ENCODE measurements at places on chromosomes 11 and 22. TPM values are rescaled to one million over a fixed set of nuclear protein-coding genes. Genes with fewer than 3 reads are reported as not detected.

- no peaks in the 10 kb centered on the region for H3K4me1 ChIP-seq
- no peak for DNase-seq
- no peaks in the 10 kb centered on the region for H3K27me3 ChIP-seq
Measured at GRCh38 chr22:17303840-17304779, 65.2 kb upstream of the CECR2 start.

GRCh38 chr11:120432056-120433018 is 79.2 kb upstream of the GRIK4 start:
- peaks cover 34% of the 10 kb centered on the region for H3K36me3 ChIP-seq
- H3K27ac ChIP-seq, result peak overlapping the region; percentile 56
- DNase-seq, result no peak
- H3K4me3 ChIP-seq, result no peak overlapping the region
- peaks cover 19% of the 10 kb centered on the region for H3K4me1 ChIP-seq

DNA sequence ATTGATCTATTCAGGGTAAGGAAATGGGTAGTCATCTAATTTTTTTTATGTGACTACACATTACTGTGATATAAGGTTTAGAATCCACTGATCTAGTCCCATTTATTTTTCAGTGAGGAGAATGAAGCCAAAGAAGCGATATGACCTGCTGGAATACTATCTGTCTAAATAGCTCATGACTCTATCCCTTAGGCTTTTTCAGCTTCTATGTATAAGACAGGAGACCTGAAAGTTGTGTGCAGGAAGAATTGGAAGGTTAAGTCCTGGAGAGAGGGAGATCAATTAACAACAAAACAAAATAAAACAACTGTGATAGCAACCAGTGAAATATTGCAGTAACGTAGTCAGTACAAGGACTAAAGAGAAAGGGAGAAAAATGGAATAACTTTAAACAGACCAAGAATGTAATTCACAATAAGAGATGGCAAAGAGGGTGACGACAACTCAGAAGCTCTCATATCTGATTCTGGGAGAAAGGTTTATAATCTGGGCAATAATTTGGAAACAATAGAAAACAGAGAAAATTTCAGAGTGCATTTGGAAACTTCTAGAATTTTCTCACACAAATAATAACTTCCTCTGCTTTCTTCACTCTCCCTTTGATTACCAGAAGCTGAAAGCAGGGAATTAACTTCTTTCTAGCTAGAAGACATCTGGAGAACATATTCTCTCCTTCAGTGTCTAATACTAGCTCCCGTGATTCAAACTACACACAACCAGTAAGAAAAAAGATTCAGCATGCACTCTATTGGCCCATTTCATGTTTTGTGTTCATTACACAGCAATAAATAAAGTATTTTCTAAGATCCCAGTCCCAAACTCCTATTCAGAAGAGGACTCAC is 19.2 kb upstream of the CASP12 start:
- DNase-seq, result no peak
- H3K36me3 ChIP-seq, result no peaks in the 10 kb centered on the region
- no peaks in the 10 kb centered on the region for H3K27me3 ChIP-seq

GRCh38 chr11:77699425-77699824 is 61.8 kb upstream of the CLNS1A start:
- H3K4me1 ChIP-seq, result no peaks in the 10 kb centered on the region
- no peak overlapping the region for H3K27ac ChIP-seq
- DNase-seq, result no peak
- H3K27me3 ChIP-seq, result no peaks in the 10 kb centered on the region

The ANO3 gene
- total RNA-seq, result not detected

- DNase-seq, result no peak
- no peaks in the 10 kb centered on the region for H3K36me3 ChIP-seq
- no peak overlapping the region for H3K27ac ChIP-seq
- H3K27me3 ChIP-seq, result no peaks in the 10 kb centered on the region
- H3K4me3 ChIP-seq, result no peak overlapping the region
- no peaks in the 10 kb centered on the region for H3K4me1 ChIP-seq
Measured at GRCh38 chr11:19426756-19427403, 186.1 kb upstream of the E2F8 start.

The TRIOBP gene
- total RNA-seq, result 150 TPM

DNA sequence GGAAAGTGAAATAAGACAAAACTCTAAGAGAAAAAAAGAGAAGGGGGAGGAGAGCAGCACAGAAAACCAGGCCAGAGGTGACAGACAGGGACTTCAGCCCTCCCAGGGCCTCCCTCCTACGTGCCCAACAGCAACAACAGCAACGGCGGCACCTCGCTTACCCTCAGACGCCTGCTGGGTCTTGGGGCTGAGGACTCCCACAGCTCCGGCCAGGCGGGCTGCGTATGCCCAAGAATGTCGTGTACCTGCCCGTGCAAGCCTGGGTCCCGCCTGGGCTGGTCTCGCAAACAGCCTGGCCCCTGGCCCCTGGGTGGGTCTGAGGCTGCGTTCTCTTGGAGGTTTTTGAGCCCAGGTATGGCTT is 30.5 kb downstream of the ARAP1 start:
- no peak for DNase-seq
- H3K4me1 ChIP-seq, result peaks cover 88% of the 10 kb centered on the region
- peak overlapping the region; percentile 73 for H3K4me3 ChIP-seq
- H3K27ac ChIP-seq, result peak overlapping the region; percentile 85
- no peaks in the 10 kb centered on the region for H3K36me3 ChIP-seq

The CD3D gene
- total RNA-seq, result not detected

DNA sequence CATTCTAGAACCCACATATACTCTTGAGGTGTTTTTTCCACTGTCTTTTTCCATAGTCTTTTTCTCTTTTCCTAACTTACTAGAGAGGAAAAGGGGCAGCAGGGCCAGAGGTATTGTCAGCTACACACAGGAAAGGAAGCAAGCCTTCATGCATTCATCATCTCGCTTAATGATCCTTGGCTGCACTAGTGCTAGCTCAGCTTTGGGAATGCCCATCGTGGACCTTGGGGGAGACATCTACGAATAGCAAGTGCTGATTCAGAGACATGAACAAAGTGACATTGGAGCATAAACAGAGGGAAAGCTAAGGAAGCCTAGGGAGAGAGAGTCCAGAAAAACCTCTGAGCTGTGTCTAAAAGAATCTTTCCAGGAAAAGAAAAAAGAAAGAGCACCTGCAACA is 466.3 kb upstream of the ARHGAP42 start:
- H3K27ac ChIP-seq, result no peak overlapping the region
- H3K27me3 ChIP-seq, result no peaks in the 10 kb centered on the region
- no peaks in the 10 kb centered on the region for H3K36me3 ChIP-seq
- no peak overlapping the region for H3K4me3 ChIP-seq
- H3K4me1 ChIP-seq, result peaks cover 4% of the 10 kb centered on the region

DNA sequence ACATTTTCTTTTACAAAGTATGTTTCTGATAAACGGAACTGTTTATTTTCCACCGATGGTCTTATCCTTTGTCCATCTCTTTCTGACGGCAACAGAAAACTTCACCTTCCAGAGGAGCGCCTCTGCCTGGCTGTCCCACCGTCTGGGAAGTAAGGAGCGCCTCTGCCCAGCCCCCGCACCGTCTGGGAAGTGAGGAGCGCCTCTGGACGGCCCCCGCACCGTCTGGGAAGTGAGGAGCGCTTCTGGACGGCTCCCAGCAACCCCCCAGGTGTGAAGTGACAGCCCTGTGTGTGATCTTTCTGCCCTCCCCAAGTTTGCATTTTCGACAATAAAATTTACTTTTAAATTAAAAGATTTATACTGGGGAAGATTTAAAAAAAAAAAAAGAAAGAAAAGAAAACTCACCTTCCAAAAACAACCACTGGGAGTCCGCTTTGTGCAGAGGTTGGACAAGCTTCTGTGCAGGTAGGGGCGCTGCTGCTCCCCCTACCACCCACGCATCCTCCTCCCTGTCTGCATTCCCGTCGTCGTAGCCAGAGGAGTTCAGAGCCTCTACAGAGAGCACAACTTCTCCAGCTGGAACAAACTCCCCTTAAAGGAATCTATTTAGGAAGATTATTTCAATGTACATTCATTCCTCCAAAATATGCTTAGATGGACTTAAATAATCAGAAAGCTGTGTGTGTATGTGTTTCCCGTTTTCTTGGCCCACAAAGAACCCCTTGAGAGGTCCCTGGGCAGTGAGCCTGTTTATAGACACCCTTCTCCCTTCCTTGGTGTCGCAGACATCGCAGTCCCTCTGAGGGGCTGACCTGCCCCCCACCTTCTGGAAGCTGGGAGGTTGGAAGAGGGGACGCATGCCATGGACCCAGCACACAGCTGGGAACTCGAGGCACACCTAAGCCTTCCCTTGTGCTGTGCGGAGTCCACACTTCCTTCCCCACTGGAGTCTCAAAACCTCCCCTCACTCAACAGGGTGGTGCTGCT is 849 bp upstream of the APOBEC3B start:
- peaks cover 22% of the 10 kb centered on the region for H3K4me1 ChIP-seq
- DNase-seq, result no peak
- H3K4me3 ChIP-seq, result peak overlapping the region; percentile 51
- H3K27ac ChIP-seq, result no peak overlapping the region

The CDC45 gene
- total RNA-seq, result 0.42 TPM

- no peak overlapping the region for H3K4me3 ChIP-seq
- no peak for DNase-seq
- no peaks in the 10 kb centered on the region for H3K27me3 ChIP-seq
- H3K4me1 ChIP-seq, result no peaks in the 10 kb centered on the region
- no peaks in the 10 kb centered on the region for H3K36me3 ChIP-seq
Measured at GRCh38 chr11:122413677-122414076, 241.8 kb upstream of the UBASH3B start.

GRCh38 chr22:31173386-31174145 is 13.6 kb downstream of the RNF185 start:
- H3K4me3 ChIP-seq, result no peak overlapping the region
- peak overlapping the region; percentile 67 for H3K27ac ChIP-seq
- peaks cover 18% of the 10 kb centered on the region for H3K36me3 ChIP-seq
- no peak for DNase-seq
- H3K4me1 ChIP-seq, result peaks cover 82% of the 10 kb centered on the region

The HPX gene
- total RNA-seq, result 0.50 TPM

DNA sequence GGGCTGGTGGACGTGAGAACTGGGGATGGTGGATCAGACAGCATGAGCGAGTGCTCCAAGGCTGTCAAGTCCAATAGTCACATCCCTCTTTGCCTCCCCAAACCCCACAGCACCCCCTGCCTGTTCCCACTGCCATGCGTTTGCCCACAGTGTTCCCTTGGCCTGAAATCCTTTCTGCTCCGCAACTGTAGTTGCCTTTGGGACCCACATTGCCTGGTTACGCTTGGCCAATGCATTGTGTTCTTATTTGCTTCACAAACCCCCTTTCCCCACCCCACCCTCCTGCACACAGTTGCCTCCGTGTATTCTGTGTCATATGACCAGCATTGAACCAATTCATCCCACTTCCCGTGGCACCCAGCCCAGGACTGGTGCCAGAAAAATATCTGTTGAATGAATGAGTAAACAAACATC is 2.1 kb upstream of the KIAA0930 start:
- no peaks in the 10 kb centered on the region for H3K27me3 ChIP-seq
- H3K4me3 ChIP-seq, result no peak overlapping the region
- DNase-seq, result no peak
- no peaks in the 10 kb centered on the region for H3K36me3 ChIP-seq

- no peaks in the 10 kb centered on the region for H3K27me3 ChIP-seq
- DNase-seq, result no peak
- H3K4me3 ChIP-seq, result no peak overlapping the region
- H3K27ac ChIP-seq, result no peak overlapping the region
Measured at GRCh38 chr11:108881131-108881530, 216.3 kb downstream of the DDX10 start.

The MS4A2 gene
- total RNA-seq, result 2.4 TPM

The TSPAN18 gene
- 66.0 TPM for total RNA-seq

DNA sequence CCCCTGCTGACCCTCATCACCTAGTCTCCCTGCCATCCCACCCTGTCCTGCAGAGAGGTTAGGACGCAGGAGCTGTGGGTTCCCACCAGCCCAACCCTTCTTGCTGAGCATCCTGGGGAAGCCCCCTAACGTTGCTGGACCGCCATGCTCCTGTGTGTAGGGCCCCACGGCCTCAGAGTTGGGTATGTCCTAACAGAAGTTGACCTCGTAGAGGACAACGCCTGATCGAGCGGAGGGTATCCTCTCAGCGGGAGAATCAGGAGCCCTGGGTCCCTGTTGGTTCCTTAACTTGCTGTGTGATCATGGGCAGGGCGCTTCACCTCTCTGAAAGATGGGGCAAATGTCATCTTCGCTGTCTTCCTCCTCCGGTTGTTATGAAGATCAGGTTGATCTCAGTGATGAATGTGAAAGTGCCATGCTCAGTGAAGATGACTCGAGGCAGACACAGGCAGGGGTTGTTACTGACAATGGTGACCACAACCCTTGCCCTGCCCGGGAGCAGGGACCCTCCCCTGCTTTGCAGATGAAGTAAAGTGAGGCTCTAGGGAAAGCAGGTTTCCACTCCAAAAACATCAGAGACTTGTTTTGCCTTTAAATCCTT is 19.3 kb upstream of the CD5 start:
- H3K4me1 ChIP-seq, result no peaks in the 10 kb centered on the region
- DNase-seq, result no peak
- H3K36me3 ChIP-seq, result no peaks in the 10 kb centered on the region
- H3K27me3 ChIP-seq, result no peaks in the 10 kb centered on the region

- no peaks in the 10 kb centered on the region for H3K27me3 ChIP-seq
- H3K36me3 ChIP-seq, result no peaks in the 10 kb centered on the region
- H3K4me3 ChIP-seq, result no peak overlapping the region
- H3K4me1 ChIP-seq, result no peaks in the 10 kb centered on the region
Measured at GRCh38 chr11:79265756-79266322, 175.0 kb downstream of the TENM4 start.

The MS4A6A gene
- 53.4 TPM for total RNA-seq

GRCh38 chr11:1638344-1638743 is 8.8 kb downstream of the KRTAP5-5 start:
- no peak overlapping the region for H3K27ac ChIP-seq
- no peak for DNase-seq

- peaks cover 26% of the 10 kb centered on the region for H3K4me1 ChIP-seq
- no peak for DNase-seq
- H3K27me3 ChIP-seq, result no peaks in the 10 kb centered on the region
Measured at GRCh38 chr22:23753385-23753784, 840 bp downstream of the VPREB3 start.

The MUC6 gene
- not detected for total RNA-seq

- no peaks in the 10 kb centered on the region for H3K27me3 ChIP-seq
- H3K36me3 ChIP-seq, result peaks cover 16% of the 10 kb centered on the region
- DNase-seq, result no peak
- H3K4me3 ChIP-seq, result no peak overlapping the region
- no peak overlapping the region for H3K27ac ChIP-seq
Measured at GRCh38 chr11:76067099-76067498, 139.2 kb downstream of the WNT11 start.

GRCh38 chr11:73426219-73426850 is 50.1 kb downstream of the RELT start:
- H3K27me3 ChIP-seq, result no peaks in the 10 kb centered on the region
- no peaks in the 10 kb centered on the region for H3K36me3 ChIP-seq
- peak overlapping the region; percentile 15 for H3K27ac ChIP-seq
- no peak for DNase-seq
- H3K4me1 ChIP-seq, result peaks cover 32% of the 10 kb centered on the region

DNA sequence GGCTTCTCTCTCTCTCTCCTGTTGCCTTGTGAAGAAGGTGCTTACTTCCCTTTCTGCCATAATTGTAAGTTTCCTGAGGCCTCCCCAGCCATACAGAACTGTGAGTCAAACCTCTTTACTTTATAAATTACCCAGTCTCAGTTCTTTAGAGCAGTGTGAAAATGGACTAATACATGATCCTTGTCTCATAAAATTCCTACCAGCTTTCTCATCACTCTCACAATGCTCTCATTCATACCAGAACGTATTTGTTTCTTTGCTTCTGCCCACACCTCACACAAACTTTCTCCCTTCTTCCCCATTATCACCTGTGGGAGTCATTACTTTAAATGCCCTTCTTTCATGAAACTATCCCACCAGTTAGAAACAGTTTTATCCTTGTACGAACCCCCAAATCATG is 62.7 kb upstream of the ARHGAP42 start:
- H3K27ac ChIP-seq, result no peak overlapping the region
- no peaks in the 10 kb centered on the region for H3K36me3 ChIP-seq

The DNAJB7 gene
- not detected for total RNA-seq

The MICAL2 gene
- 272 TPM for total RNA-seq

The NLRP14 gene
- not detected for total RNA-seq

The VSIG10L2 gene
- total RNA-seq, result 0.39 TPM

Data from esophagus muscularis mucosa (tissue), 4 donors.